CD4-positive, alpha-beta T cell treated with Interleukin-4 for 4 hours (primary cell): ENCODE measurements at places on chromosomes 2 and 18.

- no peak for DNase-seq
Measured at GRCh38 chr2:179579800-179580199, 281.6 kb downstream of the ZNF385B start.

- DNase-seq: no peak
Measured at GRCh38 chr18:46320297-46320696, 216.1 kb downstream of the HAUS1 start.

- DNase-seq: no peak
Measured at GRCh38 chr2:64017811-64018700, 1.2 kb downstream of the VPS54 start.

DNA sequence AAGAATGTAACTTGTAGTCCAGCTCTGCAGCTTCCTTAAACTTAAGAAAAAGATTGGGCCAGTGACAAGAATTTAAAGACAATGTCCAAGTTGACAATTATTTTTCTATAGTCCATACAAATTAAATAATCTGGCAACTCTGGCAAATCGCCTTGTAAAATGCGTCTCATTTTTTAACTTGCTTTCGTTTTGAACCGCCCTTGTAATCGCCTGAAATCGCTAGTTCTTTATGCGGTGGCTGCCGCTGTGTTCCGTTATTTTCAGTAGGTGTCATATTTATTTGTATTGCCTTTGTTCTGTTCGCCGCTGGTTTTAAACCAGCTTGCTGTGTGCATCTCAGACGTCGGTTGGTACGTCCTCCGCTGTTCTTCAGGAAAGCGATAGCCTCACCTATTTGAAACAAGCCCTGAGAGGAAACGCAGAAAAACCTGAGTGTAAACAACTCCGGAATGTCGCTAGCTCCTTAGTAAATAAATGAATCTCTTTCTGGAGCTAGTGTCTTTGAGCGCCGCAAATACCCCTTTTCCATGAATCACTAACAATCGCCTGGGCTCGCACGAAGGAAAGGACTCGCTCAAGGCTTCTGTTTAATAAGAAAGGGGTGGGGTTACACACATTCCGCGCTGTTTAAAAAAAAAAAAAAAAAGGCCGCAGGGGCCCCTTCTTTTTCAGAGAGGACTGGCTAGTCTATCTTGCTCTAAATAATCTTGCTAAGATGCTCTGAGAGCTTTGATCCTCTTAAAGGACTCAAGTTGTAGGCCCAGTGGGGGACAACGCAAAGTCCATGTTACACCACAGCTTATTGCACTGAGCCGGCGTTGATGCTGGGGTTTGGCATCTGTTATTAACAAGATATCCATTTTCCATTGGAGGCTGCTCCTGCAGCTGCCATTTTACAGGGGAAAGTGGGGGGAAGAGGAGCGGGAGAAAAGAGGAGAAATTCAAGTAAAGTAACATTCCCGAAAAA lies 3.0 kb downstream of the HOXD8 start:
- DNase-seq: peak; percentile 2

DNA sequence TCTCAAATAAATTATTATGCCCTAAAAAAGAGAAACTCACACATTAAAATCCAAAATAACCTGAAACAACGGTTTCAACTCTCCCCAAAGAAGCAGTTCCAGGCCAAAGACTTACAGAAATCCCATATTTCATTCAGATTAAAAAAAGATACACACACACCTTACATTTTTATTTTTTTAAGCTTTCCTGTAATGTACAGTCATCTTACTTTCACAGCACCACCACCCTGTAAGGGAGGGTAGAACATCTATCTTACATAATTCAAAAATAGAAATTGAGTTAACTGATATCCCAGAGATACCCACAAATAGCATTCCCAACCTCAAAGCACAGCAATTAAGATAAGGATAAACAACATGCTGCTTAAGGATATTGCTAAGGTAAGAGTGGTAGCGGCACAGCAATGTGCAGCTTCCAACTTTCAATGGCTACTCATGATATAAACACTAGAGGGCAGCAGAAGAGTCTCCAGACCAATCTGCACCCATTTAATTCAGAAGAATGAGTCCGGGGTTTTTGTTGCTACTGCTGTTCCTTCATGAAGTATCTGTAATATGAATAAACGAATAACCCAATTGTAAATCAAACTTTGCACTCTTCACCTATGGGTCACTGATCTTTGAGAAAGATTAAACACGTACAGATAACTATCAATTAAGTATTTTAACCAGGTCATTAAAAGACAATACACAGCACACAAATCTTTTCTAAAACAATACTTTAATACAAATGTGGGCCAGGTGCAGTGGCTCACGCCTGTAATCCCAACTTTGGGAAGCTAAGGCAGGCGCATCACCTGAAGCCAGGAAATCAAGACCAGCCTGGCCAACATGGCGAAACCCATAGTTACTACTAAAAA lies 11.3 kb downstream of the GFPT1 start:
- DNase-seq: peak; percentile 40

GRCh38 chr2:71898851-71899681 lies 248.6 kb downstream of the CYP26B1 start:
- DNase-seq: no peak

GRCh38 chr2:126645211-126645618 lies 10.7 kb upstream of the GYPC start:
- no peak for DNase-seq

GRCh38 chr2:216399621-216400020 lies 12.7 kb upstream of the SMARCAL1 start:
- DNase-seq: no peak

- DNase-seq: no peak
Measured at GRCh38 chr2:18077704-18078103, 199.2 kb downstream of the KCNS3 start.
